ENCODE measurements at places on chromosomes 6 and 20. TPM values are rescaled to one million over a fixed set of nuclear protein-coding genes. Genes with fewer than 3 reads are reported as not detected.

The DDAH2 gene
- total RNA-seq: 23.8 TPM

The GDAP1L1 gene
- not detected for total RNA-seq

The EPB41L1 gene
- 5.2 TPM for total RNA-seq

The MLN gene
- total RNA-seq: not detected

The NDRG3 gene
- 6.3 TPM for total RNA-seq

The LMBRD1 gene
- 39.3 TPM for total RNA-seq

The VSTM2L gene
- total RNA-seq: 0.79 TPM

The PLA2G7 gene
- total RNA-seq: 24.7 TPM

The RAB44 gene
- total RNA-seq: 0.08 TPM

- no peaks in the 10 kb centered on the region for H3K4me1 ChIP-seq
- no peak overlapping the region for H3K27ac ChIP-seq
- no peaks in the 10 kb centered on the region for H3K27me3 ChIP-seq
Measured at GRCh38 chr20:42181064-42181463, 562.9 kb upstream of the CHD6 start.

GRCh38 chr6:20444786-20445271 is 43.1 kb downstream of the E2F3 start:
- DNase-seq: peak; percentile 49
- no peaks in the 10 kb centered on the region for H3K36me3 ChIP-seq
- no peak overlapping the region for H3K4me3 ChIP-seq
- H3K27ac ChIP-seq: no peak overlapping the region

DNA sequence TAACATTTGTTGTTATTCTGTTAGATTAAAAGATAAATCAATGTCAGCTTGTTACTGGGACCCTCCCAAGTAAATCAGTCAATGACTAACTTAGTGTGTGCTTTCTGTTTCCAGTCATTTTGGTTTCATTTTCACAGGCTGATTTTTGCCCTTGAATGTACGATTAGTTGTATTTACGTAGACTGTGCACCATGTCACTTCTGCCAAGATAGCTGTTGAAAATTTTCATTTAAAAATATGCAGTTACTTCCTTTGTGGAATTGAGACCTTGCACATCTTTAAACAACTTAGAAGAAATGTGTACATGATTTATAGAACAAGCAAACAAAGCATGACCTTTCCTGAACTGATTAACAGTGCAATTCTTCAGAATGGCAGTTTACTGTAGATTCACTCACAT is 944.8 kb upstream of the CITED2 start:
- H3K27ac ChIP-seq: peak overlapping the region; percentile 73
- peak overlapping the region; percentile 41 for H3K4me3 ChIP-seq
- DNase-seq: no peak
- H3K36me3 ChIP-seq: no peaks in the 10 kb centered on the region

DNA sequence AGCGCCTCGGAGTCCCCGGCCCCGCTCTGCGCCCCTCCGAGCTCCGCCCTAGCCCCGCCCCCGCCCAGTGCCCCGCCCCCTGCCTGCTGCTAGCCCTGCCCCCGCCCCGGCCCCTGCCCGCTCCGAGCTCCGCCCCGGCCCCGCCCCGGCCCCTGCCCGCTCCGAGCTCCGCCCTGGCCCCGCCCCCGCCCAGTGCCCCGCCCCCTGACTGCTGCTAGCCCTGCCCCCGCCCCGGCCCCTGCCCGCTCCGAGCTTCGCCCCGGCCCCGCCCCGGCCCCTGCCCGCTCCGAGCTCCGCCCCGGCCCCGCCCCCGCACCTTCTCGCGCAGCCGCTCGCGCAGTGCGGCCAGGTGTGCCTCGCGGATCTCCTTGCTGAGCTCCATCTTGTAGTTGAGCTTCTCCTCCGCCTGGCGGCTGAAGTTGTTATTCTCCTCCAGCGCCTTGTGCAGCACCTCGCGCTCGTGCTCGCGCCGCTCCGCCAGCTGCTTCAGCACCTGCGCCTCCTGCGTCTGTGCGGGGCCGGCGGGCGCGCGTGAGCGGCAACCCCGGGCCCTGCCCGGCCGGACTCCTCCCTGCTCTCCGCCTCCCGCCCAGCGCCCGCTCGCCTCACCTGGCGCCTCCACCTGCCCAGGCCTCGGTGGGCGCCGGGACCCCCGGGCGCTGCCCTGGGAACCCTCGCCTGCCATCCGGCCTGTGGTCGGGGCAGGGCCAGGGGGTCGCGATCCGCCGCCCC is 11.3 kb downstream of the STMN3 start:
- H3K36me3 ChIP-seq: no peaks in the 10 kb centered on the region
- peak overlapping the region; percentile 60 for H3K4me3 ChIP-seq
- H3K27ac ChIP-seq: peak overlapping the region; percentile 67
- H3K4me1 ChIP-seq: peaks cover 7% of the 10 kb centered on the region
- peak; percentile 100 for DNase-seq
- H3K27me3 ChIP-seq: no peaks in the 10 kb centered on the region

DNA sequence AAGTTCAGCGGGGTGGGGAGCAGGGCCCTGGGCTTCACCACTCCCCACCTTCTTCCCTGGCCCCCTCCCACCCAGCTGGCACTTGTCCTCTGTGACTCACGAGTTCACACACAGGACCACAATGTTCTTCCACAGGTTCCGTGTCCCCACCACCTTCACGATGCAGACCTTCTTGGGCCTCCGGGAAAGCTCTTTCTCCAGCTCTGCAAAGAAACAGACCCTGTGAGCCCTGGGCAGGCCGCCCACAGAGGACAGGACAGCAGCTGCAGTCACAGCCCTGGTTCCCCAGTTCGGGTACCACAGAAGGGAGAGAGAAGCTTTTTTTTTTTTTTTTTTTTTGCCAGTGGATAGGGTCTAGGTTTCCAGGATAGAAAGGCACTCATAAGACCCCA is 30.9 kb downstream of the PSMG4 start:
- H3K36me3 ChIP-seq: no peaks in the 10 kb centered on the region
- DNase-seq: no peak
- H3K27ac ChIP-seq: no peak overlapping the region
- no peaks in the 10 kb centered on the region for H3K27me3 ChIP-seq
- no peak overlapping the region for H3K4me3 ChIP-seq

- no peaks in the 10 kb centered on the region for H3K27me3 ChIP-seq
- no peaks in the 10 kb centered on the region for H3K4me1 ChIP-seq
- no peak overlapping the region for H3K27ac ChIP-seq
- DNase-seq: no peak
- no peak overlapping the region for H3K4me3 ChIP-seq
- no peaks in the 10 kb centered on the region for H3K36me3 ChIP-seq
Measured at GRCh38 chr6:147905711-147906110, 397.2 kb downstream of the SAMD5 start.

- H3K4me3 ChIP-seq: no peak overlapping the region
- no peaks in the 10 kb centered on the region for H3K36me3 ChIP-seq
- H3K4me1 ChIP-seq: peaks cover 21% of the 10 kb centered on the region
- no peaks in the 10 kb centered on the region for H3K27me3 ChIP-seq
Measured at GRCh38 chr6:109315341-109316110, 66.7 kb downstream of the CD164 start.

GRCh38 chr6:91476000-91476399 is 889.1 kb upstream of the MAP3K7 start:
- no peak for DNase-seq
- no peak overlapping the region for H3K4me3 ChIP-seq
- no peaks in the 10 kb centered on the region for H3K36me3 ChIP-seq
- no peaks in the 10 kb centered on the region for H3K27me3 ChIP-seq
- H3K4me1 ChIP-seq: no peaks in the 10 kb centered on the region

DNA sequence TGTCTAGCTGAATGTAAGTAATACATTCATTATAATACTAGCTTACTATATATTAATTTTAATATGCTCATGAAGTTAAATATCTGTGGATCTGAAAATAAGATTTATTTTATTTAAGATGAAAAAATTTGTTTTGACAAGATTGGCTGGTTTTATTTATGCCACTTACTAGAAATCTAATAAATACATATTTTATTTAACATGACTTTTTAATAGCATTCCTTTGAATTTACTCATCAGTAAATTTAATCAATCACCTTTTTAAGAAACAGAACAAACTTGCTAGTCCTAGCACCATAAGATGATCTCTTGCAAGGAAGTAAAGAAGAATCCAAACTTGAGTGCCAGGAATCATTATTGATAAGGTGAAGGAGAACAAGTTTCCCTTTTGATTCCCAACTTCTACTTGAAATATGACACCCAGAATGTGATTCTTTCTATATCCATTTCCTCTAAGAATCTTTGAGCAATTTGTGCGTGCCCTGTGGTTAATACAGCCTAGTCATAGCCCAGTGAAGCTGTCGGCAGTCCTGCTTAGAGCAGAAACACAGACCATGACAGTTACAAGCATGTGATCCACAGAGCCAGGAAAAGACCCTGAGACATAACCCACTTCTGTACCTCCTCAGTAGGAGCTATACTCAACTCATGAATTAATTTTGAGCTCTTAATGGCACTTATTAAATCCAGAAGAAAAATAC is 282.3 kb upstream of the QKI start:
- DNase-seq: no peak
- no peak overlapping the region for H3K4me3 ChIP-seq
- no peaks in the 10 kb centered on the region for H3K27me3 ChIP-seq

GRCh38 chr6:152364866-152365265 is 272.3 kb downstream of the SYNE1 start:
- H3K27me3 ChIP-seq: no peaks in the 10 kb centered on the region
- no peak overlapping the region for H3K4me3 ChIP-seq
- H3K36me3 ChIP-seq: peaks cover 5% of the 10 kb centered on the region
- H3K4me1 ChIP-seq: no peaks in the 10 kb centered on the region

DNA sequence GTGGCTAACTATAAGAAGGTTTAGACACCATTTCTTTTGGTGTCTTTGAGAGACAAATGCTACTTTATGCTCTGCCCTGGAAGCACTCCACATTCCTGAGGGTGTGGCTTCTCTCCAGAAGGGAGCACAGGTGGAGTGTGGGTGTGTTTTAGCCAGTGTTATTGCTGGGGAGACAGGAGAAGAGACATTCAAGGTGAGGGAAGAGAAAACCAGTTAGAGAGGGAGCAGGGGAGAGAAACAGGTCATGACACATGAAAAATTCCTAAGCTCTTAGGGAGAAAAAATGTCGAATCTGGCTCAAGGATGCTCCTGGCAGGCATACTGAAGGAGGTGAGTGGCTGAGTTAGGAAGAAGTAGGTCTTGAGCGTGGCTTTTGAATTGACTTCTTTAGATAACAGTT is 292.8 kb downstream of the CLIC5 start:
- no peak overlapping the region for H3K4me3 ChIP-seq
- DNase-seq: no peak
- H3K27ac ChIP-seq: no peak overlapping the region
- no peaks in the 10 kb centered on the region for H3K27me3 ChIP-seq

DNA sequence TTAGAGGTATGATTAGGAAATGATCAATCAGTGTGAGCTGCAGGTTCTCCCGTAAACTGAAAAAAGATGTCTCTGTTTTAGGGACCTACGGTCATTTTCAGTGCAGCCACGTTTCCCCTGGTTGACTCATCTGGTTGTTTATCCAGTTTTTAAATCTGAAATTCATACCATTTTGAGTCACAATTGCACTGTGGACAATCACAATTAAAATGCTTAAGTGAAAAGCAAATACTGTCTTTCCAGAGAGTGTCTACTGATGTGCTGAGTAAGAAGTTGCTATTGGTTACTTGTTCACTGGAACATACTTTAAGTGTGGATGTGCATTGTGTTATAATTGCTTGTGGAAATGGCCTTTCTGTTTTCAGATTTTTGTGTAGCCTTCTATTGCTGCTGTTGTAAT is 305.1 kb upstream of the SASH1 start:
- no peaks in the 10 kb centered on the region for H3K36me3 ChIP-seq
- no peak for DNase-seq
- no peak overlapping the region for H3K27ac ChIP-seq
- no peaks in the 10 kb centered on the region for H3K27me3 ChIP-seq
- no peak overlapping the region for H3K4me3 ChIP-seq

DNA sequence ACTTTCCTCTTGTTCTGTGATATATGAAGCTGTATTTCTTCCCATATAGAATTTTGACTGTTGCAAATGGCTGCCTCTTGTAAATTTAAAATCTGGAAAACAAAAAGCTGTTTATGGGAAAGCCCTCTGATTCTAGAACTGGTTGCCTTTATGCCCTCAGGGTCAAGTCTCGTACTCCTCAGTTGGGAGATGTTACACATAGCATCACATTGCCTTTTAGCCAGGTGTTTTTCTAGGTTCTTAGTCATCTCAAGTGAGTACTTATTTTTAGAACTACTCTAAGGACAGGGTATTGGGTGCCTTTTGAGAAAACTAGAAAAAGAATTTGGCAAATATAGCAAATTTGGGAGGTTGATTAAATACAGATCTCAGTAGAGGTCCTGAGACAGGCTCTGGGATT is 58.5 kb downstream of the ANKS1A start:
- no peak overlapping the region for H3K4me3 ChIP-seq
- H3K27ac ChIP-seq: no peak overlapping the region
- DNase-seq: no peak
- peaks cover 8% of the 10 kb centered on the region for H3K4me1 ChIP-seq
- no peaks in the 10 kb centered on the region for H3K36me3 ChIP-seq
- H3K27me3 ChIP-seq: no peaks in the 10 kb centered on the region

DNA sequence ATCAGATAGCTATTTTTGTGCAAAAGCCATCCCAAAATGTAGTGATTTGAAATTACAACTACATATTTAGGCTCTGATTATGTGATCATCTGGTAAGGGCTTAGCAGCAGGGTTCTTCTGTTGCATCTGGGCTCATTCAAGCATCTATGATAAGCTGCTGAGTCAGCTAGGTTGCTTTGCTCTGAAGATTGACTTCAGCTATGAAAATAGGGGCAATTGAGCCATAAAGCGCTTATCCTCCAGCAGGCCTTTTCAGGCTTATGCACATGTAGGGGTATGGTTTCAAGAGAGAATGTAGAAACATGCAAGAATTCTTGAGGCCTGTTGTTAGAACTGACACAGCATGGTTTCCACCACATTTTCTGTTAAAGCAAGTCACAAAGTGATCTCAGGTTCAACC is 114.1 kb downstream of the PLCB1 start:
- no peaks in the 10 kb centered on the region for H3K27me3 ChIP-seq
- H3K27ac ChIP-seq: no peak overlapping the region
- no peak overlapping the region for H3K4me3 ChIP-seq
- H3K36me3 ChIP-seq: no peaks in the 10 kb centered on the region
- H3K4me1 ChIP-seq: no peaks in the 10 kb centered on the region

DNA sequence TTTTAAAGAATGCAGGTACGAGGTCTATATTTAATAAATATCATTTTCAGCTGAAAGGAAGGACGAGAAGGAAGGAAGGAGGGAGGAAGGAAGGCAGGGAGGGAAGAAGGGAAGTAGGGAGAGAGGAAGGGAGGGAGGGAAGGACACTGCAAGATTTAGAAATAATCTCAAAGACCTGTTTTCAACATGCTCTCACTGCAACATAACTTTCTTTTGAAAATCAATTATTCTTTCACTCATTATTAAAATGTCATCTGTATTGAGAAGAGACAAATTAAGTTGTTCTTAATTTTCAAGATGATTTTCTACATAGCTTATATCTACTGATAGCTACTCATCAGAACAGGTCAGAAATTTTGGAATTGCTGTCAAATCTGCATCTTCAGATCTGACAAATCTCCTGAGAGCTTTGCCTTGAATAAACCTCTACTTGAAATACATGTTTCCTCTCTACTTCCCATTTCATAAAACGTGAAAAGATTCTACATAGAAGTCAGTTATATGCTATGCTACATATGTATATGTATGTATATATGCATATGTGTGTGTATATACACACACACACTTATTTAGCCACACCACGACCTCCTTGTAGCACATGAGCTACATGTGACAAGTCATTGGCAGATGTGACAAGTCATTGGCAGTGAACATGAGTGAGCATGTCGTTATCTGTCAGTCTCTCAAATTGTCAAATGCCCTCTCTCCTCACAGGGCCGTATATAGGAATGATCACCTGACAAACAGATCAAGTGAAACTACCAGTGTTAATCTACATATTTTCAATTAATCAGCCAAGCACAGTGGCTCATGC is 241.6 kb downstream of the LY86 start:
- peaks cover 2% of the 10 kb centered on the region for H3K4me1 ChIP-seq
- no peak for DNase-seq
- H3K27me3 ChIP-seq: no peaks in the 10 kb centered on the region
- H3K36me3 ChIP-seq: no peaks in the 10 kb centered on the region
- no peak overlapping the region for H3K4me3 ChIP-seq

Measured in liver (tissue), 10 donors.